ENCODE measurements at places on chromosomes 3 and 15. TPM values are rescaled to one million over a fixed set of nuclear protein-coding genes. Genes with fewer than 3 reads are reported as not detected.

The SLC22A13 gene
- 0.46 TPM for total RNA-seq

The ELL3 gene
- total RNA-seq = 6.6 TPM

The SCAANT1 gene
- total RNA-seq = not detected

The ABI3BP gene
- 114 TPM for total RNA-seq

The LRRC31 gene
- not detected for total RNA-seq

The CCK gene
- not detected for total RNA-seq

The SLC12A1 gene
- not detected for total RNA-seq

The TOP2B gene
- 90.1 TPM for total RNA-seq

The ISY1 gene
- 15.5 TPM for total RNA-seq

The TRH gene
- total RNA-seq = 2.8 TPM

The TTLL13 gene
- not detected for total RNA-seq

The TRNT1 gene
- total RNA-seq = 18.4 TPM

The TF gene
- 18.1 TPM for total RNA-seq

The SCN11A gene
- total RNA-seq = 0.08 TPM

The EPHB3 gene
- 10.6 TPM for total RNA-seq

The B3GALNT1 gene
- 18.4 TPM for total RNA-seq

The BSN gene
- total RNA-seq = 0.77 TPM

The CHRM5 gene
- not detected for total RNA-seq

The KY gene
- total RNA-seq = 2.6 TPM

The LRRC49 gene
- 14.9 TPM for total RNA-seq

The TGM5 gene
- not detected for total RNA-seq

The LYZL4 gene
- not detected for total RNA-seq

The PPIP5K1 gene
- 25.1 TPM for total RNA-seq

The CLRN1 gene
- total RNA-seq = not detected

The OXTR gene
- 1.1 TPM for total RNA-seq

The GASK1A gene
- total RNA-seq = 28.6 TPM

The RPL39L gene
- 4.2 TPM for total RNA-seq

Measured in ovary (tissue), 10 donors.